ENCODE measurements at places on chromosomes 2 and 18.
A peak's percentile ranks its signal among the peaks of the same experiment; 100 is the strongest.

DNA sequence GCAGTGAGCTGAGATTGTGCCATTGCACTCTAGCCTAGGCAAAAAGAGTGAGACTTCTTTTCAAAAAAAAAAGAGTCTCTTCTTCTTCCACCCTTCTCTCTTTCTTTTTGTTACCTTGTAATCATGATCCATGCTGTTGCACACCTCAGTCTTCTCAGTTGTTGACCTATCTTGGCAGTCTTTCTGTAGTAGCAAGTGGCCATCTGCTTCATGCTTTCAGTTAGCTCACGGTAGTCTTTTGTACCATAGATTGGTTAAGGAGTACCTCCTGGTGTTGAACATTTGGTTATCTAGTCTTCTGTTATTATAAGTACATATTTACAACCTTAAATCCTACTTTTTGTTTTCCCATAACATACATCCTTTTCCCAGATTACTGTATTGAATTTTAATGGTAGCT is 3.1 kb downstream of the GORASP2 start:
- peaks cover 3% of the 10 kb centered on the region for H3K36me3 ChIP-seq
- no peak for DNase-seq
- H3K27me3 ChIP-seq, result no peaks in the 10 kb centered on the region
- H3K4me3 ChIP-seq, result no peak overlapping the region
- peaks cover 23% of the 10 kb centered on the region for H3K4me1 ChIP-seq
- no peak overlapping the region for H3K27ac ChIP-seq

DNA sequence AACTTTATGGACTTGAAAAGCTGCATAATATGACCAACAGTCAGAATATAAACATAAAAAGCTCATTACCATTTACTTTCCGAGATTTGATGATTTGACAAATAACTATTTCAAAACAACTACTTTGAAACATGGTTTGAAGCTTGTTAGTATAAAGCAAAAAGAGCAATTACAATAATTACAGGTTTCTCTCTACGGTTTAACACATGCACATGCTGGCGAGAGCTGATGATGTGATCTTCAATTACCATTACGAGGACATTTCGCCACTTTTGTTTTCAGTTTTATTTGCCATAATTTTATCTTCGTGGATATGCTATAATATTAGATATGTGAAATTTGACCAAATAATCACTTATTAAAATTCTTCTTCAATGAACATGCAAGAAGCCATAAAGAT is 270.1 kb downstream of the TCF4 start:
- no peak for DNase-seq
- no peaks in the 10 kb centered on the region for H3K27me3 ChIP-seq
- H3K4me1 ChIP-seq, result peaks cover 42% of the 10 kb centered on the region
- no peak overlapping the region for H3K27ac ChIP-seq
- H3K4me3 ChIP-seq, result peak overlapping the region; percentile 25

DNA sequence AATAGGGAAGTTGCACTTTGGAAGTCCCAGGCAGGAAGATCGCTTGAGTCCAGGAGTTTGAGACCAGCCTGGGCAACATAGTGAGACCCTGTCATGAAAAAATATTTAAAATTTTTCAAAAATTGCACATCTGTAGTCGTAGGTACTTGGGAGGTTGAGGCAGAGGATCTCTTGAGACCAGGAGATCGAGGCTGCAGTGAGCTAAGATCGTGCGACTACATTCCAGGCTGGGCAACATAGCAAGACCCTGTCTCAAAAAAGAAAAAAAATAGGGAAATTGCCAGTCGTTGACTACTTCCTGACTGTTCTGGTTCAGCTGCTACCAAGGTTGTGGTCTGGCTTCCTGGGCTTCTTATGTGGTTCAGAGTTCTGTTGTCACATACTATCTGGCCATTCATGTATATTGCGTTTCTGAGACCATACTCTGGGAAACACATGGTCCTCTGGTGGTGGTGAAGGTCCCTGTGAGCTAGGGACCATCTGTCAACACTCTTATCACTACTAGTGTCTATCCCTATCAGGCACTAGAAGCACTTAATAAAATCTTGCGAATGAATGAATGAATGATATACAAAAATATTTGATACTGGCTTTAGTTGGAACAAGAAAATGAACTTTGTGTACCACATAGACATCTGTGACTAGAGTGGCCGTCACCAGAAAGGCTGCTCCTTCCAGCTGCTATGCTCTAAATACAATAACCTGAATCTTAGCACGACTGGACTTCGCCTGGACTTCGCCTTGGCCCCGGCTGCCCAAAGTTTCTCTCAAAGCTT is 861 bp upstream of the KLHL23 start:
- DNase-seq, result peak; percentile 86
- no peaks in the 10 kb centered on the region for H3K36me3 ChIP-seq
- peak overlapping the region; percentile 68 for H3K4me3 ChIP-seq
- H3K4me1 ChIP-seq, result peaks cover 2% of the 10 kb centered on the region

DNA sequence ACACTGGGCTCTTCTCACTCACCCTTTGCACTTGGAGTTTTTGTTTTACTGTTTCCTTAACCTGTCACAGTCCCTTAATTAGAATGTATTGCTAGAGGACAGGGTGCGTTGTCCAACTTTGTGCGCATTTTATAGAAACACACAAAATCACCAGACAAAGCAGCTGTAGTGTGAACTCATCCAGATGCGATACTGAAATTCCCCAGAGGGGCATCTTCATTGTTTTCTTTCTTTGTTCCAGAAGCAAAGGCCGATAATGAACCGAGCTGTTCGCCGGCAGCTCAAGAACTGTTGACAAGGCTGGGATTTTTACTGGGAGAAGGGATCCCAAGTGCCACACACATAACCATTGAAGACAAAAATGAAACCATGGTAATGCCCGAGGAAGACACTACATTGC is 137.6 kb downstream of the WDSUB1 start:
- no peak overlapping the region for H3K27ac ChIP-seq
- H3K4me1 ChIP-seq, result peaks cover 37% of the 10 kb centered on the region
- no peaks in the 10 kb centered on the region for H3K36me3 ChIP-seq
- DNase-seq, result no peak
- no peaks in the 10 kb centered on the region for H3K27me3 ChIP-seq

DNA sequence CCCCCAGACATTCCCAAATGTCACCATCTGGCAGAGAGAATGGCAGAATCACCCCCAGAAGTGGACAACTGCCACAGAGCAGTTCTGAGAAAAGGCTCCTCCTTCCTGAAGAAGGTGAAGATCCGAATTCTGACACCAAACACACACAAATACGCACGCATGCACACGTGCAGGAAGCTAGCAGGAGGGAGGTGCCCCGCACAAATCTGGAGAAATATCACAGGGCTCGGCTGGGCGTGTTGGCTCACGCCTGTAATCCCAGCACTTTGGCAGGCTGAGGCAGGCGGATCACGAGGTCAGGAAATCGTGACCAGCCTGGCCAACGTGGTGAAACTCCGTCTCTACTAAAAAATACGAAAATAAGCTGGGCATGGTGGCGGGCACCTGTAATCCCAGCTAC is 38.5 kb upstream of the ATG16L1 start:
- H3K4me3 ChIP-seq, result no peak overlapping the region
- peaks cover 11% of the 10 kb centered on the region for H3K36me3 ChIP-seq
- no peaks in the 10 kb centered on the region for H3K4me1 ChIP-seq
- DNase-seq, result no peak

- DNase-seq, result peak; percentile 11
- H3K27ac ChIP-seq, result no peak overlapping the region
- H3K4me3 ChIP-seq, result no peak overlapping the region
- H3K36me3 ChIP-seq, result peaks cover 33% of the 10 kb centered on the region
- no peaks in the 10 kb centered on the region for H3K4me1 ChIP-seq
Observed at GRCh38 chr18:48667276-48668254, 128.7 kb downstream of the CTIF start.

- H3K27ac ChIP-seq, result no peak overlapping the region
- DNase-seq, result no peak
- peaks cover 14% of the 10 kb centered on the region for H3K4me1 ChIP-seq
- no peaks in the 10 kb centered on the region for H3K27me3 ChIP-seq
- H3K4me3 ChIP-seq, result no peak overlapping the region
- no peaks in the 10 kb centered on the region for H3K36me3 ChIP-seq
Observed at GRCh38 chr2:45210462-45211195, 201.4 kb upstream of the SIX2 start.

- H3K4me1 ChIP-seq, result peaks cover 69% of the 10 kb centered on the region
- peak; percentile 91 for DNase-seq
- H3K27me3 ChIP-seq, result no peaks in the 10 kb centered on the region
- peaks cover 18% of the 10 kb centered on the region for H3K36me3 ChIP-seq
- H3K27ac ChIP-seq, result peak within 1 kb of the TSS; percentile 75
- peak within 1 kb of the TSS; percentile 67 for H3K4me3 ChIP-seq
Observed at GRCh38 chr2:112836695-112837117, at the start of gene IL1B. Gene IL1B (minus strand): TSS chr2:112836779. CDS start chr2:112836229, 550 bp downstream.

DNA sequence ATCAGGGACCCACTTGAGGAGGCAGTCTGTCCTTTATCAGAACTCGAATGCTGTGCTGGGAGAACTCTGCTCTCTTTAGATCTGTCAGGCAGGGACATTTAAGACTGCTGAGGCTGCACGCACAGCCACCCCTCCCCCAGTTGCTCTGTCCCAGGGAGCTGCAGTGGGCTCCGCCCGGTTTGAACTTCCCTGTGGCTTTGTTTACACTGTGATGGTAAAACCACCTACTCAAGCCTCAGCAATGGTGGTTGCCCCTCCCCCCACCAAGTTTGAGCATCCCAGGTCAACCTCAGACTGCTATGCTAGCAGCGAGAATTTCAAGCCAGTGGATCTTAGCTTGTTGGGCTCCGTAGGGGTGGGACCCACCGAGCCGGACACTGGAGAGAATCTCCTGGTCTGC is 11.8 kb upstream of the LHCGR start:
- no peaks in the 10 kb centered on the region for H3K4me1 ChIP-seq
- no peak overlapping the region for H3K27ac ChIP-seq
- H3K27me3 ChIP-seq, result no peaks in the 10 kb centered on the region
- no peaks in the 10 kb centered on the region for H3K36me3 ChIP-seq

GRCh38 chr2:54899576-54900200 is 150.6 kb downstream of the RTN4 start:
- H3K36me3 ChIP-seq, result no peaks in the 10 kb centered on the region
- no peaks in the 10 kb centered on the region for H3K27me3 ChIP-seq
- DNase-seq, result peak; percentile 72
- H3K4me1 ChIP-seq, result no peaks in the 10 kb centered on the region

DNA sequence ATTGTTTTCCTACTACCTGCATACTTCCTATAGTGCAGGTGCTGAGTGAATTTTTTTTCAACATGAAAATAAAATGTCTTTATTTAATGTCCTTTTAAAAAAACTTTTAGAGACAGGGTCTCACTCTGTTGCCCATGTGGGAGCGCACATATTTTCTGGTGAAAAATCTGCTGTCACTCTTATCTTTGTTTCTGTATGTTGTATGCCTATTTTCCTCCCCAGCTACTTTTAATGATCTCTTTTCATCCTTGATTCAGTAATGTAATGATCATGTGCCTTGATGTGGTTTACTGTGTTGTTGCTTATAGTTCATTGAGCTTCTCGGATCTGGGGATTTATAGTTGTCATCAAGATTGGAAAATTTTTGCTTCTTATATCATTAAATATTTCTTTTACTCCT is 117.3 kb downstream of the ARL6IP6 start:
- H3K36me3 ChIP-seq, result no peaks in the 10 kb centered on the region
- no peaks in the 10 kb centered on the region for H3K27me3 ChIP-seq
- no peaks in the 10 kb centered on the region for H3K4me1 ChIP-seq
- H3K27ac ChIP-seq, result no peak overlapping the region
- DNase-seq, result no peak
- no peak overlapping the region for H3K4me3 ChIP-seq

DNA sequence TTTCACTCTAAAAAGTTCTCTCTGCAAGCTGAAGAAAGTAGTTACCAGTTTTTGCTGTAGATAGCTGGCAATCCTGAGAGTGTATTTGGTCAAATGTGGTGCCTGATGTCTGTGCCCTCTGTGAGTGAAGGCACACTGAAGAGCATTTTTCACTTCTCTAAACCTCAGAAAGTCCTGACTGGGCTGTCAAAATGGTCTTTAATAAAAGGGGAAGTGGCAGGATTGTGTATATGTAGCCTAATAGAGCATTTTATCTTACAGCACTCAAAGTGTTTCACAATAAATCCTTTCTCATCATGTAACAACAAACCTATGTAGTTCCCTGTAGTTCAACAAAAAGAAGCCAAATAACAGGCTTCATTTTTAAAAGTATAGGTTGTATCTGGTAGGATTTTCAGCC is 1552.3 kb upstream of the SLC39A10 start:
- no peaks in the 10 kb centered on the region for H3K27me3 ChIP-seq
- no peak overlapping the region for H3K4me3 ChIP-seq
- no peaks in the 10 kb centered on the region for H3K36me3 ChIP-seq

DNA sequence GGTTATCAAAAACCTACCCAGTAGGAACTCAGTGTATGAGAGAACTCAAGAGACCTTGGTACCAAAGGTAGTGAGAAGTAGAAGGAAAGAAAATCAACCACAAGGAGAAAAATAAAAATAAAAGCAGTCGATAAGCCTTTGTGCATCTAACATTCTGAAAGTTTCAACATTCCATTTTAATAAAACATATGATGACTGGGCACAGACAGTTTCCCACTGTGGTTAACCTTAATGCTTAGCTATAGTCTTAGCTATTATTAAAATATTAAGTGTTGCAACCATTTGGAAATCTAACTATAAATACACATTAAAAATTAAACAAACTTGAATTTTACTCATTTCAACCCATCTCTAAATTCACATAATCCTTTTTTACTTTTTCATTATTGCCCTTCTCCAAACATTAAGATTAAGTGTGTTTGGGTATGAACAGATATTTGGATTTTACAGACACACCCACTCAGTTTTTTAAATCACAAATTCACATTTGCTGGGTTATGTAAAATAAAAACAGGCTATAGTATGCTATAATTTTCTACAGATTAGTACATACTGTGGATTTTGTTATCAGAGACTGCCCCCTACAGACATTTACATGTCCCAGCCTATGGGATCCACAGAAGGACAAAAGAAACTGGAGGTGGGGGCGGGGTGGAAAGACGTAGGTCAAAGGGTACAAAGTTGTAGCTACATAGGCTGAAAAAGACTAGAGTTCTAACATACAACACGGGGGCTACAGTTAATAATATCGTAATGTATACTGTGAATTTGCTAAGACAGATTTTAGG is 32.8 kb downstream of the SRBD1 start:
- peak; percentile 80 for DNase-seq
- no peaks in the 10 kb centered on the region for H3K36me3 ChIP-seq
- no peak overlapping the region for H3K4me3 ChIP-seq
- peaks cover 2% of the 10 kb centered on the region for H3K4me1 ChIP-seq
- H3K27ac ChIP-seq, result no peak overlapping the region
- no peaks in the 10 kb centered on the region for H3K27me3 ChIP-seq

GRCh38 chr2:160252278-160252887 is 52.3 kb upstream of the ITGB6 start:
- DNase-seq, result peak; percentile 51
- no peak overlapping the region for H3K4me3 ChIP-seq
- H3K4me1 ChIP-seq, result no peaks in the 10 kb centered on the region

GRCh38 chr2:237858294-237859081 is 935 bp upstream of the RAMP1 start:
- H3K27me3 ChIP-seq, result peaks cover 11% of the 10 kb centered on the region
- no peak overlapping the region for H3K27ac ChIP-seq
- H3K4me3 ChIP-seq, result no peak overlapping the region
- peak; percentile 81 for DNase-seq
- H3K4me1 ChIP-seq, result peaks cover 5% of the 10 kb centered on the region

Measured in common myeloid progenitor, CD34-positive (primary cell).